AG20443 (cell line): ENCODE measurements at places on chromosomes 7 and 10.

DNA sequence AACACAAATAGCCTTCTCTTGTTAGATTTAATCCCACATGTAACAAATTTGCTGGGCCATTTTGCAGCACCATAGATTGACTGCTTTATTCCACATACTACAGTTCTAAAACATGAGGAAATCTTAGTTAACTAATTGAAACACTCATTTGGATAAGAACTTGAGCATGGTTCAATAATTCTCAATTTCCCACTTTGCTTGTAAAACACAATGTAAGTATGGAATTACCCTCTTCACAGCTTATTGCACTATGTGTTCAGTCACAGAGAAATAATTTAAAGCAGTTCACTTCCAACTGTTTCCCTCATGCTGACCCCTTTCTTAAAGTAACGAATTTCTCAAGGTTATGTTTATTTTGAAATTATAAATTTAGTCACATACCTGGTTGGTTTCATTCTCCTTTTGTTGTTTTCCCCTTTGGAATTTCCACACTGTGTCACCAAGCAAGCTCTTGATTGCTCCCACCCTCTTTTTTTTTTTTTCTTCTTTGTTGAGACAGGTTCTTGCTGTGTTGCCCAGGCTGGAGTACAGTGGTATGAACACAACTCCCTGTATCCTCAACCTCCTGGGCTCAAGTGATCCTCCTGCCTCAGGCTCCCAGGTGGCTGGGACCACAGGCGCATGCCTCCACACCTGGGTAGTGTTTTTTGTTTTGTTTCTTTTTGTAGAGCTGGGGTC is 425.4 kb downstream of the EXOC4 start:
- no peak for DNase-seq

GRCh38 chr10:24439935-24440334 is 231.0 kb downstream of the KIAA1217 start:
- DNase-seq, result peak; percentile 30

GRCh38 chr7:24038993-24039392 is 245.0 kb upstream of the NPY start:
- DNase-seq, result no peak

DNA sequence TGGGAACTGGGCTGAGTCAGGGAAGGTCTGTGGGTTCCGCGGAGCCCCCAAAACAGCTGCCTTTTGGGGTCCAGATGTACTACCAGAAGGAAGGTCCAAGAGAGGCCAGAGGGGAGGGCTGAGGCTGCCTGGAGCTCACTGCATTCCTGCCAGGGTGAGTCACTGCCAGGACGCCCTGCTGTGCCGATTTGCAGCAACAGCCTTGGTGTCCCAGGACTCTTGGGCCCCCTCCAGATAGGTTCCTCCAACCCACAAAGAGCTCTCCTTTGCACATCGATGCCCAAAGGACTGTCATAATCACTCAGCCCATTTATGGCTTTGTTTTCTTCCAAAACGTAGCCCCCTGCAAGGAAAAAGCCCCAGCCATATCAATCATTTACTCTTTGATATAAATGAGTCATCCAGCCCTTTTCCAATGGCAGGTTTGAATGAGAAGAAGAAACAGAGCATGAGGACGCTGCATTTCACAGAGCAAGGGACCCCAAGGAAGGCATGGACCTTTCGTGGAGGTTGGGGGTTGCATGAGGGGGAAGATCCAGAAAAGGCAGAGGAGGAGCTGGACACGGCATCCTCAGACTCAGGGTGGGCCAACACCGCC is 32.2 kb upstream of the COL13A1 start:
- DNase-seq, result peak; percentile 95

DNA sequence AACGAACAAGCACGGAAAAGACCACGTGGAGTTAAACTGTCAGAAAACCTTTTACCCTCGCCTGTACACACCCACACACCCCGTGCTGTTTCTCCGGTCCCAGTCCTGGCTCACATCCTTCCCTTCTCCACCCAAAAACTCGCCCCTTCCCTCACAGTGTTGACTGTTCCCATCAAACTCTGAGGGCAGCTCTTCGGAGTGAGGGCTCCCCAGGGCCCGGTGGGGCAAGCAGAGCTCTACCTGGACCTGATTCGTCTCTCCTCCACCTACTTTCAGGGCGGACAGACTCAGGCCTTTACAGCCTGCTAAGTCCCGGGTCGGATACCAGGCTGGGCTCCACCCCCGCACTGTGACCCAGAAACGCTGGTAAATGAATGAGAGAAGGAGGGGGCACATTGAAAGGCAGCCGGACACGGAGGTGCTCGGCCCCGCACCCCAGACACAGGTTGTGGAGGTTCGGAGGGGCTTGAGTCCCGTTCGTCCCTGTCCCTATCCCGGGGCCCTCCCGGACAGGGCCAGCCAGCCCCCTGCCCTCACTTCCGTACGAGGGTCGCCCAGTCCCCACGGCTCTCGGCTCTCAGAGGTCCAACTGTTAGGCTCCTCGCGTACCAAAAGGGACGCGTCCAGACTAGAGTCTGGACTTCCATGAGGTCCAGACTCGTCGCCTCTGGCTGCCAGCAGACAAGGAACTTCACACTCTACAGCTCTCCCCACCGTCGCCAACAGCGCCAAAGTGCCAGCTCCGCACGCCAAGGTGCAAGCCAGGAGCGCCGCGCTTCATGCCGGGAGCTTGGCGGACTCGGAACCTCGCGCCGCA is 31.7 kb upstream of the ASL start:
- peak; percentile 54 for DNase-seq
